ENCODE measurements at places on chromosomes 2 and 18.
A peak's percentile ranks its signal among the peaks of the same experiment; 100 is the strongest.

GRCh38 chr2:134677856-134678756 is 40.7 kb downstream of the TMEM163 start:
- DNase-seq = no peak

DNA sequence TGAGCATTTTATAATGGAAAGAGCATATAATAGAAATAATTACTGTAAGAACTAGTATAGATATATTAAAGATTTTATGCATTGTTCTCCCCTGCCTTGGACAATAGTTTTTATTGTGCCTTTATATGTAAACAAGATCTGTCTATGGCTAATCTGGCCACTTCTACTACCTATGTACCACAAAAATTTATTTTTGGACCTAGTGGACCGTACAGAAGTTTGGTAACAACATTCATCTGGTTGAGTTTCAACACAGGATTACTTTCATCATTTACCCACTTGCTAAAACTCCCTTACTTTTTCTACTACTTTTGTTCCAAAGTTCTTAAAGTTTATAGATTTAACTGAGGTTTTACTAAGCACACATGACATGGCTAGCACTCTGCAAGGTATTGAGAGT is 13.2 kb upstream of the MYOM1 start:
- DNase-seq = no peak

- no peak for DNase-seq
Observed at GRCh38 chr2:151056870-151057269, 204.8 kb downstream of the RBM43 start.

DNA sequence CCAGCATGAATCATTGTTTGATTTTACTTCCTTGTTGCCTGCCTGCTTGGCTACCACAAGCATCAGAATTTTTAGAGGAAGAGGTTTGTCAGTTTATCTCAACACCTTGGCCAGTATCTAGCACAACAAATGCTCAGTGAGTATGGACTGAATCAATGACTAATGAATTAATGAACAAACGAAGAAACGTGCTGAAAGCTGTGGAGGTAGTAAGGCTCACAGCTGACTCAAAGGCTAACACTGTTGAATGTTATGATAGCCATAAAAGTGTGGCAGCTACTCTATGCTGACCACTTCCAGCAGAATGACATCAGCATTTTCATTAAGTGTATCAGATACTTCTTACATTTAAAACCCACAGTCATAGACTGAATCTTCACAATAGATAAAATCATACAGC is 543.4 kb downstream of the IRS1 start:
- DNase-seq = no peak

GRCh38 chr2:11655495-11655894 is 14.5 kb downstream of the NTSR2 start:
- no peak for DNase-seq

- no peak for DNase-seq
Observed at GRCh38 chr18:27967913-27968824, 208.8 kb downstream of the CDH2 start.

- no peak for DNase-seq
Observed at GRCh38 chr2:60095202-60095815, 458.1 kb downstream of the BCL11A start.

DNA sequence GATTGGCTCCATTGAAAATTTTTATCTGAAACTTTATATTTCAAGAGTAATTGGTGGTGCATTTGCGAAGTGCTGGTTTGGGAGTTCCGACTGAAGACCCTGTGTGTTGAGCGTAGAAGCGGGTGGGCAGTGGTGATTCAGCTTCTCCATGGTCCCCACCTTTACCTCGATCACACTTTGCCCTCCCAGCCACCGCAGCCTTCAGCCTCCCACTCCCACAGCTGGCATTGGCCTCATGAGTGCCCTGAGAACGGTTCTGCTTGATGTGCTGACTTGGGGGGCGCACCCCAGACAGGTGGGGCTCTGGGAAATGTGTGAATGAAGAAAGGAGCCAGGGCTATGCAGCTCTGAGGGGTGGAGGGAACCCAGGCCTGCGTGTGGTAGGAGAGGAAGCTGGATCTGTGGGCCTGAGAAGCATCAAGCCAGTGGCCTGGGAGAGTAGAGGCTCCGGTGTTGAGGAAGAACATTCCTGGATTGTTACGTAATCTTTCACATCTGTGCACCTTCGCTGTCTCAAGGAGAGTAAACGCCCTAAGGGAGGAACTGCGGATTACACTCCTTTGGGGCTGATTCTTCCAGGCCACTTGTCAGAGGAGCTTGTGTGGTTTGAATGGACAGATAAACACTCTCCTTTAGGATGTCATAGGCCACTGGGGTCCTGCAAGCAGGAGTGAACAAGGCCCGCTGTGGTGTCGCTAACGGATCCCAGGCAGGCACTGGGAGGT is 83.8 kb downstream of the NPAS2 start:
- DNase-seq = no peak

- DNase-seq = no peak
Observed at GRCh38 chr2:18062892-18063291, 184.4 kb downstream of the KCNS3 start.

GRCh38 chr2:45857867-45858520 is 206.5 kb downstream of the PRKCE start:
- no peak for DNase-seq

GRCh38 chr2:152649997-152650396 is 67.3 kb downstream of the PRPF40A start:
- DNase-seq = no peak

DNA sequence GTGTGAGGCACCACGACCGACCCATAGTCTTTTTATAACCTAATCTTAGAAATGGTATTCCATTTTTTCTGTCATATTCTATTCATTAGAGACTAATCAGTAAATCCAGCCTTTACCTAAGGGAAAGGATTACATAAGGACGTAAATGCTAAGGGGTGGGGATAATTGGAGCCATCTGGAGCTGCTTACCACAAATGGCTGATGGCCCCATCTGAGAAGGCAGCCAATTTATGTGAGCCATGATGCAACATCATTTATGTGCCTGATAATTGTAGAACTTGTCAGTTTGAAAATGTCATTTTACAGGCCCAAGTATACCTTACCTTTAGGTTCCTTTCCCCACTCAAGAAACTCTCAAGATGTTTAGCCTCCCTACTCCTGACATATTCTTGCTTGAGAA is 44.0 kb downstream of the ARHGEF33 start:
- peak; percentile 64 for DNase-seq

DNA sequence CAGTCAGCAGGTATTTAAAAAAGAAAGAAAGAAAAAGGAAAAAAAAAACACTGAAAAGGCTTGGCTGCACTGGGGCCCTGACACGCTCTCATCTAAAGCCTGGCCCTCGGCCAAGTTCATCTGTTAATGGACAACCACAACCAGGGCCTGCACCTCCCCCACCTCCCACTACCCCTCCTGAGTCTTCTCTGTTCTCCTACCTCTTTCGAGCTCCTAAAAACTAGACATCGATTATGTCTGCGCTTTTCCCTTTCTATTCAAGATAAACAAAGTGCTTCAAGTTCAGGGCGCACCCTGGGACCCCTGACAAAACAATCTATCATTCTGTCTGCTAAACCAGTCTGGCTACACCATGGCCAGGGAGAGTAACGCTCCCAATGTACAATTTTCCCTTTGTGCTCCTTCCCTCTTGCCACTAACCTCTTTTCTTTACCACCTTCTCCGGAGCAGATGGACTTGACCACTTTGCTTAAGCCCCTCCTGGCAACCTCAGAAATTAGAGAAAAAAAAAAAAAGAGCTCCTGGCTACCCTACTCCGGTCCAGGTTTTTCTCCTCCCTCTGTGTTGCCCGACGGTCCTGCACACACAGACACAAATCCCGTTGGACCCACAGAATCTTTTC is 22.7 kb downstream of the BCL11A start:
- DNase-seq = peak; percentile 64

DNA sequence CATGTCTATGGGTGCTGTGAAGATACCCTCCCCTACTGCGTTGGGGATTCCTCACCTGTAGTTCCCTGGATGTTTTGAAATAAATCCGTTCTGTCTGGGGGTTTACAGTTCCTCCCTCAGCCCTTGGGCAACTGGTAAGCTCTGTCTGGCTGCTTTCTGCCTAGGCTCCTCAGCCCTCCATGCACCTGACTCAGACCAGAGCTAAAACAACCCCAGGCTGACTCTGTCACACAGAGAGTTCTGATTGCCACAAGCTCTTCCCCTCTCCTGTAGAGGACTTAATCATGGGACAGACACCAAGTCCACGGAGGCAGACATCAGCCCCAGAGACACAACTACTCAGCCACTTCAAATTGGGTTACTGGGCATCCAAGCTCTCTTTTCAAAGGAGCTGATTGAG is 6.3 kb downstream of the VIT start:
- DNase-seq = no peak

- DNase-seq = no peak
Observed at GRCh38 chr2:84972207-84972783, 1.3 kb downstream of the KCMF1 start.

DNA sequence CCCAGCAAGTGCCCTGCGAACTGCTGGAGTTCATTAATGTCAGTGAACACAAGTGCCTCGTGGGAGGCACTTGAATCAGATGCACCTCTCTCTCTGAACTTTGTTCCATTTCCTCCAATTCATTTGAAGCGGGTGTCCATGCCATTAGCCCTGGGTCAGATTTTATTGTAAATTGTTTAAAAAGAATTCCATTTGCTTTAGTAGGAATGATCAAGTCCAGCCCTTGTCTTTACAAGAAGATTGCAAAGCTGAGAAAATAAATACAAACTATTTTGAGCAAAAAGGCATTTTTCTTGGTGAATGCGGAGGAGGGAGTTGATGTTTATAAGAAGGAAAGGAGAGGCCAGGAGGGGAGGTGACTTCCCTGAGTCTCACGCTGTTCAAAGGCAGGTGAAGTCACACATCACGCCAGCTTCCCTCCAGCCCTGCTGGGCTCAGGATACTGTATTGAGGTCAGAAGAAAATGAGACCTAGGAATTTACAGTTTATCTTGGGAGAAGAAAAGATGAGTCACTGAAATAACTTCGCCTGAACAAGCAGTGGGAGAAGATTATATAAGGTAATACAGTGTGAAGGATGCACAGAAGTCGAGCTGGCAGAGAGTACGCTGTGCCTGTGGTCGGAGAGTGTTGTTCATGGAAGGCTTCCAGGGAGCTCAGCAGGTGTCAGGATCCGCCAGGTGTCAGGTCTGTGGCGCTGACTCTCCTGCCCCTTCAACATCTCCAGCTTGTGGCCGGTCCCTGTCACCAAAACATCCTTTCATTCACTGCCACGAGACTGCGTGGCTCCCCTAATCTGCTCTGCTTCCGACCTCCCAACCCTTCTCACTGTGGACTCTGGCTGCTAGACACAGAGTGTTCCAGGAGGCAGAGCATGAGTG is 36.5 kb downstream of the EFR3B start:
- peak; percentile 10 for DNase-seq

DNA sequence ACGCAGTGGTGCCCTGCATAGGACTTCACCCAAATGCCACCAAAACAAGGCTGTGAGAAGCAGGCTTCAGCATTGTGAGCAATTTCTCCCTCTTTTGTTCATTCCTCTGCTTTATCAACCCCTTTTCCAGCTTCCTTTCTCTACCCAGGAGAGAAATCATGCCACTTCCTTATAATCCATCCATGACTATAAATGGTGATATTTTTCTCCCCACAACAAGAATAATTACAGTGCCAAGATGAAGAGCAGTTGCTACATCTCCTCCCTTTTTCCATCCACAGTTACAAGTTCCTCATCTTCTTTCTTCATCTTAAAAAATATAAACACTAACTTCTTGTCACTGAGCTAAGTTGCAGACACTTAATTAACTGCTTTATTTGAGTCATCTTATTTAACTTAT is 167.2 kb downstream of the ANTXR1 start:
- DNase-seq = no peak

DNA sequence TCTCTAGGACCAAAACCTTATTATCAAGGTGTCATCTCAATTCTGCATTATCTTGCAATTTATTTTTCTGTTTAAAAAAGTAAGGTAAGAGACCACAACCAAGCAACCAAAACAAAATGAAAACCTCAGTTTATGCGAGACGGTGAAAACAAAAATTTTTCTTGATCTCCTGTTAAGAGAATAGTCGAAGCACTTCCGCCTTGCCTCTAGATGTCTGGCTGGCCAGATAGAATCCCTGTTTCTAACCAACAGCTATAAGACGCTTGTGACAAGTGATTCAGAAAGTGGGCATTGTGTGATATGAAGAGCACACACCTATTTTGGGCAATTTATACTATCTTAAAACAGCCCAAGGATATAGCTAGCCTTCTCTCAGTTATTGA is 51.2 kb downstream of the MGAT5 start:
- no peak for DNase-seq

GRCh38 chr2:25651066-25651465 is 22.3 kb downstream of the DTNB start:
- no peak for DNase-seq

Data from DMS 273 treated with DMSO at 0.1 percent for 48 hours (cell line).